Activated T-helper 2 cell treated with anti-CD3 and anti-CD28 coated beads, Interferon-gamma antibody, Interleukin-2, Interleukin-4, amounts not matched to agents 10 μg/mL and 5 μg/mL and 100 μg/mL, durations not matched to agents 14 hours and 24 hours and 36 hours (primary cell): ENCODE measurements at places on chromosomes 6 and 20.

- no peak for DNase-seq
- H3K27ac ChIP-seq = no peak overlapping the region
- H3K36me3 ChIP-seq = no peaks in the 10 kb centered on the region
- H3K4me3 ChIP-seq = no peak overlapping the region
- H3K4me1 ChIP-seq = peaks cover 2% of the 10 kb centered on the region
- peaks cover 33% of the 10 kb centered on the region for H3K27me3 ChIP-seq
Observed at GRCh38 chr20:47780720-47781389, 4.4 kb downstream of the SULF2 start.

DNA sequence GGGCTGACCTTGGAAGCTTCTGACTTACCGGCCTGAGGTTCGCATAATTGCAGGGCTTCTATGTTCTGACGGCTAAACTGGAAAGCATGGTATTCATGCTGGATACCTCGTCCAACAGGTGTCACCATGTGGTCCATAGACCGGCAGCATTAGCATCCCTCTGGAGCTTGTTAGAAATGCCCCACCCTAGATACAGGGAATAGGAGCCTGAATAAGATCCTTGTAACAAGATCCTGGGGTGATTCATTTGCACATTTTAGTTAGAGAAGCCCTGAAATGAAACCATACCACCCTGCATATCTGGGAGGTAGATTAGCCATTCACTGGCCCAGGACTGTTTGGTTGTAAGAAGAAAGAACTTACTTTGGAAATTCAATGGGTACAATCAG lies 77.7 kb downstream of the TMEM170B start:
- H3K36me3 ChIP-seq = no peaks in the 10 kb centered on the region
- H3K27me3 ChIP-seq = no peaks in the 10 kb centered on the region
- H3K4me3 ChIP-seq = no peak overlapping the region
- H3K27ac ChIP-seq = no peak overlapping the region
- H3K4me1 ChIP-seq = no peaks in the 10 kb centered on the region

DNA sequence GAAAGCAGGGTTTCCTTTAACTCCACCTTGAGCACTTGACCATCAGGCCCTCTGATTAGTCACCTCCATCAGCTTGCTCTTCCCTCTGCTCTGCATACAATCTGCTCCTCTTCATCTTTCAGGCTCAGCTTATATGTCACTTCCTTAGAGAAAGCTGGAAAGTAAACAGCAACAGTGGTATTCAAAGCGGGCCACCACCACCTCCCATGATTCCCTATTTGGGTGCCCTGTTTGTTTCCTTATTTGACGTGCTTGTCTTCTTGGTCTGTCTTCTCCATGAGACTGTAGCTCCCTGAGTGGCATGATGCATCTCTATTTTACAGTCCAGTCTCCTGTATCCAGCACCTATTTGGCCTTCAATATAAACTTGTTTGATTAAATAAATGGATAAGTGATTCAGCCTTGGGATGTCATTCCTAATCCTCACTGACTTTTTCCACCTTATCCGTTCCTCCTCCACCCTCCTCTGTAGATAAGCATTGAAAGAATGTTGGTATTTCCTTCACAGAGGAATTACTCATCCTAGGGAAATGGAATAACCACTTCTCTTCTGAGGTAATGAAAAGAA lies 102.8 kb upstream of the SGK1 start:
- no peak overlapping the region for H3K4me3 ChIP-seq

DNA sequence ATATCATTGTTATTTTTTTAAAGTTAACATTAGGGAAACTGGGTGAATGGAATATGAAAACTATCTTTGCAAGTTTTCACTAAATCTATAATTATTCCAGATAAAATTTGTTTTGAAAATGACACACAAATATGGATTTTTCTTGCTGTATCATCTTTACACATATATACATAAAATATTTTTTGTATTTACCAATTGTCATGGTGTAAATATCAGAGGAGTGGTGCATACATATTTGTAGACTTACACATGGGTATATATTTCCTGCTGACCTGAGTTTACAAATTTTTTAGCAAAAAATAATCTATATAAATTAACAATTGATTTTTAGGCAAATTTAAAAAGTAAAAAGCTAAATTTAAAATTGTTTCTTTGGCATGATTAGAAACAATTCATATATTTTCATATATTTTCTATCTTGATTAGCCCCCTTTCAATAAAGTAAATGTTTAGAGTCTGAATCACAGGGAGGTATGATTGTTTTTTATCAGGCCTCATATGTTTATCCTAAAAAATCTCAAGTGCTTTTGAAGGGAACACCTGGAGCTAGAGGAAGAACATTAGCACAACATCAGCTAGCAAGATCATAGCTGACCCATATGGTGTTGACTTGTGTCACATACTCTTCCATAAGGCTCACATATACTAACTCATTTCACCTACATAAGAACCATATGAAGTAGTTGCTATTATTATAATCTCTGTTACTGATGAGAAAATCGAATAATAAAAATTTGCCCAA lies 671.8 kb upstream of the GJE1 start:
- no peaks in the 10 kb centered on the region for H3K27me3 ChIP-seq
- H3K4me3 ChIP-seq = no peak overlapping the region
- H3K36me3 ChIP-seq = no peaks in the 10 kb centered on the region
- no peak for DNase-seq
- H3K4me1 ChIP-seq = peaks cover 9% of the 10 kb centered on the region

DNA sequence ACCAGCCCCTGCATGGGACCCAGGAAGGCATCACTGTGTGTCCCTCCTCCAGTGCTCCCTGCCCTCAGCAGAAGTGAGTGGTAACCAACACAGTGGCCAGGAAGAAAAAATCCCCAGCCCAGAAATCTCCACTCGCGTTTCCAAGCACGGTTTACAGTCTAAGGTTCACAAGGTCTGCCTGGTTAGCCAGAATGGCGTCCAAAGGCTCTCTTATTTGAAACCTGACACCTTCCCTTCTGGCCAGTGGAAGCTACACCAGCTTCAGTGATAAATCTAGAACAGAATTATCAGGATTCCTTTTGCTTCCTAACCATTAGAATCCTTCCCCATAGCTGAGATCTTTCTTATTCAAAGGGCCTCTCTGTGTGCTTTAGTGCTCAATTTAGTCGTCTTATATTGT lies 9.2 kb downstream of the LY86 start:
- DNase-seq = no peak
- no peak overlapping the region for H3K4me3 ChIP-seq
- H3K4me1 ChIP-seq = peaks cover 18% of the 10 kb centered on the region
- peaks cover 24% of the 10 kb centered on the region for H3K36me3 ChIP-seq

GRCh38 chr6:5556011-5556410 lies 294.7 kb downstream of the FARS2 start:
- no peaks in the 10 kb centered on the region for H3K27me3 ChIP-seq
- H3K27ac ChIP-seq = no peak overlapping the region
- peaks cover 4% of the 10 kb centered on the region for H3K4me1 ChIP-seq
- DNase-seq = no peak

DNA sequence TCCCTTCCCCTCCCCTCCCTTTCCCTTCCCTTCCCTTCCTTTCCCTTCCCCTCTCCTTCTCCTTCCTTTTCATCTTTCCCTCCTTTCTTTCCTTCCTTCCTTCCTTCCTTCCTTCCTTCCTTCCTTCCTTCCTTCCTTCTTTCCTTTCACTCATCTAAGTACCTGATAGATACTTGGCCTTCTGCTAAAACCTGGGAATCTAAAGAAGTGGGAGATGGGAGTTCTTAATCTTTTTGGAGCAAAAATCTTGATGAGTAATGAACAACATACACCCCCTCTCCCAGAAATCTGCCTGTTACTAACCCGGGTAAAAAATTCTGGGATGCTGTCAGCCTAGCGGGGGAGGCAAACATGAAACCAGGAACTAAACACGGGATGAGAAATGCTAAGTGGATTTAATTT lies 100.7 kb downstream of the VEGFA start:
- H3K4me1 ChIP-seq = no peaks in the 10 kb centered on the region
- no peak overlapping the region for H3K27ac ChIP-seq
- no peak overlapping the region for H3K4me3 ChIP-seq
- no peak for DNase-seq

- H3K4me3 ChIP-seq = no peak overlapping the region
- peaks cover 2% of the 10 kb centered on the region for H3K27me3 ChIP-seq
- H3K27ac ChIP-seq = no peak overlapping the region
Observed at GRCh38 chr20:43988451-43988850, 73.8 kb downstream of the TOX2 start.

GRCh38 chr20:25547063-25547462 lies 38.3 kb downstream of the NINL start:
- no peaks in the 10 kb centered on the region for H3K27me3 ChIP-seq
- H3K27ac ChIP-seq = no peak overlapping the region
- no peak overlapping the region for H3K4me3 ChIP-seq
- H3K36me3 ChIP-seq = no peaks in the 10 kb centered on the region
- no peaks in the 10 kb centered on the region for H3K4me1 ChIP-seq
- no peak for DNase-seq

DNA sequence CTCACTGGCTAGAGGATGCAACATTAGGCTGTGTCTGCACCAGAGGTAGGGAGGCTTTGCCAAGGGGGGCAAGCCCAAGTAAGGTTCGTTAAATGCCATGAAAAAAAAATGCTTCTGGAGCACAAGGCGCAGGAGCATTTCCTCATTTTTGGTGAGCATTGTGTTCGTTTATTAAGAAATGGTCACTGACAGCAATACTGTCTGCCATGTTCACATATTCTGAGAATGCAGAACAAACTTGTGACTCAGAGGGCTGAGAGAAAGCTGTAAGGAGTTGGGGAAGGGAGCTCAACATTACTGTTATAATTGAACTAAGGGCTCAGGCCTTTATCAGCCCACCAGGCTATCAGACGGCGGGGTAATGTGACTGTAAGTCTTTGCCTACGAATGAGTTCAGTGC lies 465.4 kb upstream of the BTBD3 start:
- DNase-seq = no peak
- no peaks in the 10 kb centered on the region for H3K36me3 ChIP-seq
- H3K4me3 ChIP-seq = no peak overlapping the region

- H3K27me3 ChIP-seq = no peaks in the 10 kb centered on the region
- no peak overlapping the region for H3K4me3 ChIP-seq
- no peak for DNase-seq
- H3K36me3 ChIP-seq = no peaks in the 10 kb centered on the region
Observed at GRCh38 chr20:8464368-8464767, 332.3 kb downstream of the PLCB1 start.

DNA sequence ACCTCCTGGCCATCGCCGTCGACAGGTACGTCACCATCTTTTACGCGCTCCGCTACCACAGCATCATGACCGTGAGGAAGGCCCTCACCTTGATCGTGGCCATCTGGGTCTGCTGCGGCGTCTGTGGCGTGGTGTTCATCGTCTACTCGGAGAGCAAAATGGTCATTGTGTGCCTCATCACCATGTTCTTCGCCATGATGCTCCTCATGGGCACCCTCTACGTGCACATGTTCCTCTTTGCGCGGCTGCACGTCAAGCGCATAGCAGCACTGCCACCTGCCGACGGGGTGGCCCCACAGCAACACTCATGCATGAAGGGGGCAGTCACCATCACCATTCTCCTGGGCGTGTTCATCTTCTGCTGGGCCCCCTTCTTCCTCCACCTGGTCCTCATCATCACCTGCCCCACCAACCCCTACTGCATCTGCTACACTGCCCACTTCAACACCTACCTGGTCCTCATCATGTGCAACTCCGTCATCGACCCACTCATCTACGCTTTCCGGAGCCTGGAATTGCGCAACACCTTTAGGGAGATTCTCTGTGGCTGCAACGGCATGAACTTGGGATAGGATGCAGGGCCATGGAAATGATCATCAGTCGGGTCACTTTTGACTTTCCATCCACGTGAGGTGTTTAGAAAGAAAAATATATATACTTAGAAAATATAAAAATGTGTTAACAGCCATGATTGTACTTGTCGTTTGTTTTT lies 868 bp downstream of the MC3R start:
- no peak for DNase-seq
- H3K36me3 ChIP-seq = no peaks in the 10 kb centered on the region
- no peaks in the 10 kb centered on the region for H3K4me1 ChIP-seq
- H3K4me3 ChIP-seq = no peak overlapping the region
- peaks cover 2% of the 10 kb centered on the region for H3K27me3 ChIP-seq

GRCh38 chr20:38402816-38403215 lies 32.3 kb downstream of the SNHG17 start:
- no peaks in the 10 kb centered on the region for H3K4me1 ChIP-seq
- H3K27ac ChIP-seq = no peak overlapping the region
- DNase-seq = no peak

- no peaks in the 10 kb centered on the region for H3K36me3 ChIP-seq
- H3K4me1 ChIP-seq = no peaks in the 10 kb centered on the region
- no peak overlapping the region for H3K27ac ChIP-seq
- H3K4me3 ChIP-seq = no peak overlapping the region
- H3K27me3 ChIP-seq = no peaks in the 10 kb centered on the region
Observed at GRCh38 chr20:8796088-8796660, 272.7 kb upstream of the PLCB4 start.

GRCh38 chr6:31356946-31357466 lies at the start of gene HLA-B:
Gene HLA-B (minus strand): TSS chr6:31357179. CDS start chr6:31357158, 21 bp downstream.
- H3K36me3 ChIP-seq = peaks cover 60% of the 10 kb centered on the region
- peak; percentile 55 for DNase-seq
- H3K27me3 ChIP-seq = peaks cover 15% of the 10 kb centered on the region
- H3K4me1 ChIP-seq = peaks cover 45% of the 10 kb centered on the region

- no peak for DNase-seq
- H3K36me3 ChIP-seq = no peaks in the 10 kb centered on the region
- H3K4me3 ChIP-seq = peak overlapping the region; percentile 7
- H3K4me1 ChIP-seq = peaks cover 15% of the 10 kb centered on the region
- H3K27ac ChIP-seq = no peak overlapping the region
Observed at GRCh38 chr6:10429638-10430427, 15.0 kb upstream of the TFAP2A start.

GRCh38 chr6:36054415-36054814 lies 26.8 kb downstream of the MAPK14 start:
- no peak for DNase-seq
- H3K36me3 ChIP-seq = peaks cover 17% of the 10 kb centered on the region
- no peak overlapping the region for H3K4me3 ChIP-seq
- peaks cover 7% of the 10 kb centered on the region for H3K4me1 ChIP-seq
- H3K27ac ChIP-seq = no peak overlapping the region

DNA sequence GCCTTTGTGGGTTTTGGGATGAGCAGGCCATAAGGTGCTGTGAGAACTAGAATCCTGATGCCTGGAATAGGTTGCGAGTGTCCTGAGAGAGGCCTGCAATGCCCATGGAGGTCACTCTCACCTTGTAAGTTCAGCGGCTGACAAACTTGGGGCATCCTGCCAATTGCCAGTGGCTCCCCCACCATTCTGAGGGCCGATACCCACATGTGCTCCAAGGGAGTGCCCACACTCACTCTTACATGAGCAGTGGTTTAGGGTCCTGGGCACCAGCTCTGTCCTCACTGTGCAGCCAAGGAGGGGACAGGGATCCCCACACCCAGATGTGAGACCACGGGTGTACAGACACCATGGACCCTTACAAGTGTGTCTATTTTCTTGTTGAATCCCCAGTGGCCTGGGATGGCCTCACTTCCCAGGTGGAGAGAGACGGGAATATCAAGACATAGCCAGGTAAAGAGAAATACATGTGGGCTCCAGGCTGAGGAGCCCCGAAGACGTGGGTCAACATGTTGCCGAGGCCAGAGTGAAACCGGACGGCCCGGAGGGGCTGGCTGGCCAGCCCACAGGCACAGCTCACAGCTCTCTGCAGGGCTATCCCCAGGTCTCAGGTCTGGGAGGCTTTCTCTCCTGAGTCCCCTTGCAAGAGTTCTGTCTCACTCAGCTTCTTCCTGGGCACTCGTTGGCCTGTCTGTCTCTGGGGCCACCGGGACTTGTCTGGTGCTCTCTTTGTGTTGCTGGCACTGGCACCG lies 2.0 kb upstream of the CST9 start:
- no peak overlapping the region for H3K27ac ChIP-seq
- no peak for DNase-seq
- H3K27me3 ChIP-seq = peaks cover 2% of the 10 kb centered on the region
- H3K36me3 ChIP-seq = no peaks in the 10 kb centered on the region
